ENCODE measurements at places on chromosomes 2 and 18. TPM values are rescaled to one million over a fixed set of nuclear protein-coding genes. Genes with fewer than 3 reads are reported as not detected.

The TBC1D8 gene
- 139 TPM for total RNA-seq

The ALPG gene
- total RNA-seq = 65.3 TPM

The LONRF2 gene
- 12.9 TPM for total RNA-seq

The LYG2 gene
- total RNA-seq = not detected

The NYAP2 gene
- total RNA-seq = not detected

The ERMN gene
- total RNA-seq = not detected

The HJURP gene
- total RNA-seq = 87.0 TPM

The IL1RL2 gene
- total RNA-seq = not detected

The WIPF1 gene
- 8.3 TPM for total RNA-seq

The SIX2 gene
- total RNA-seq = 0.51 TPM

The DSG4 gene
- total RNA-seq = not detected

The SPR gene
- 75.4 TPM for total RNA-seq

The SP140 gene
- 1.1 TPM for total RNA-seq

GRCh38 chr2:23630961-23631360, 246.0 kb downstream of the KLHL29 start:
- DNase-seq = no peak

- peak; percentile 28 for DNase-seq
Observed at GRCh38 chr2:86764661-86765309, 25.9 kb downstream of the CD8A start.

DNA sequence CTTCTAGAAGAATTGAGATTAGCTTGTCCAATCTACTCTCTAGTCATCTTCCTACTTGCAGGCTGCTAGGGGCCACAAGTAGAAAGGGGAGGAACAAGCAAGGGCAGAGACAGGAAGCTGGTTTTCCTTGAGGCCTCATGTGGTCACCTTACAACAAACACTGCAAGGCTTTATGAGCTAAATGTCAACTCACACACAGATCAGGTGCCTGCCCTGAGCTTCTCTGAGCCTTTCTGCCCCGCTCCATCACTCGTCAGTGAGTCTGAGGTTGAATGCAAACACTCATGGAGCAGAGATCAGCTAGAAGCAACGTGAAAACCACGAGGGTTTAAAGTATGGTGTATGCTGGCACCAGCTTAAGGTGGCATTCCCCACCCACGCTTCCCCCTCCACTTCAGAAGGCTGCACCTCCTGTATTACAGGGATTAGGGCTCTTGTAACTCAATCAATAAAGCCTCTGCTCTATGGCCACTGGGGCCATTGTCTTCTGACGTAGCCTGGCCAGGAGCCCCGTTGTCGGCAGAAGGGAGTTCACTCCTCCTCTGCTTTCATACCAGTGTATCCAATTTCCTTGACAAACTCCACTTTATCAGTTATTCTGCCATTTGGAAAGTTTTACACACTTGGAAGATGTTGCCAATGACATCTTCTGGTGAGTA, 5.4 kb upstream of the CRYGC start:
- DNase-seq = no peak

- no peak for DNase-seq
Observed at GRCh38 chr2:236882930-236883329, 202.8 kb upstream of the COPS8 start.

DNA sequence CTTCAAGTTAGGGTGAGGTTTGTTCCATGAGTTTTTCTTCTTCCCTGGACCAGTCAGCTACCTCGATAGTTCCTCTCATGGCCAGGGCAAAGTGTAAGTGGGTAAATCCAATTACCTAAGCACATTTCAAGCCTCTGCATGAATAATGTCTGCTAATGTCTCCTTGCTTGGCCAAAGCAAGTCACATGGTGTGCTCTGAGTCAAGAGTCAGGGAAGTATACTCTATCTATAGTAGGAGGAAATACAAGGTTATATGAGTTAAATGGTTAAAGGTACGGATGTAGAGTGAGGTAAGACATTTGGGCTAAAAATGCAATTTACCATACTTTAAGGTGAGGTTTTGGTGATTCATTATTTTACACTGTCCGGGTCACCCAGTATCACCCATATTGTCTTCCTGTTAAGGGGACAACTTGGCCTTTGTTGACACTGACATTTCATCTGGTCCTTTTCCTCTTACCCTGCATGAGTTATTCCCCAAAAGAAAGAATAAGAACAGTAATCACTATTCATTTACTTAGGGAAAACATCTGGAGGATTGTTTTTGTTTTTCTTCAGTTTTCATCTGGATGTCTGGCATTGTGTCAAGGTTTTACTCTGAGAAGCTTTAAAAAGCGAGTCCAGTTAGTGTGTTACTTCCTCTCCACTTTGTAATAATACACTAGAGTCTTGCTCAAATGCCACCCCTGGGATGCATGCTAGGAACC, 405.5 kb downstream of the RND3 start:
- no peak for DNase-seq

GRCh38 chr2:96197546-96198255, 10.9 kb downstream of the STARD7 start:
- DNase-seq = no peak

DNA sequence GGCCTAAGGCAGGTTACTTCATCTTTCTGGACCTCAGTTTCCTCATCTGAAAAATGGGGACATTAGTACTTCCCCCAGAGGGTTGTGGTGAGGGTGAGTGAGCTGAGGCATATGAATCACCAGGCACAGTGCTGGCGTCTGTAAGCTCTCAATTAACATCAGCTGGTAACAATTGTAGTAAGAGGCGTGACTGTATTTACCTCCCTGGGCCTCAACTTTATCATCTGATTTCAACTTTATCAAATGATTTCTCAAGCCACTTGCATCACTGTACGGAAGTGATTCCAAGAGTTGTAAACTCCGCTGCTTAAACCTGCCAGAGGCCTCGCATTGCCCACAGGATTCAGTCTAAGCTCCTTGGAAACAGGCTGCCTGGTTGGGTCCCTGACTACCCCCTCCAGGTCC, 53.6 kb upstream of the PKDCC start:
- no peak for DNase-seq

DNA sequence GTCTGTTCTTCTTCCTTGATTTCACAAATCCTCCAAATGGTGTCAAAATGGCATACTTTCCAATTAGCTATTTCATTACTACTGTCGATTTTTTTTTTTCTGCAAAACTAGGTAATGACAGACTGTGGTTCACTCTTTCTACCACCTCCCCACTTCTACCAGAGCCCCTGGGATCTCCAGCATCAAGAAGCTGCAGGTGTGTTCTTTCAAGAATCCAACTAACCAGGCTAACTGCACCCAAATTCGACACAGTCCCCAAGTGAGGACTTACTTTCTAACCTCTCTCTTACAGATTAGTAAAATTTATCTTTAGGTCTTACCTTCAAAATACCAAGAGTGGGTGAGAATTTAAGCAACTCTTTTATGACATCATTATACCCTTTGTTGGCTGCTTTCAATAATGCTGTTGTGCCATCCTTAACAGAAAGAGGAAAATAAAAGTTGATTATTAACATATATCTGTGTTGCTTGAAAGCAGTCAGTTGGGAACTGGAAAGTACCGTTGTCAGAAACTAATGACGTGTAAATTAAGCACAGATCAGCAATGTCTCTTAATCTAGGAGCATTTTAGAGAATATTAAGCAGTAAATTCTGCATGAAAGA, 31.2 kb upstream of the NPC1 start:
- DNase-seq = no peak

DNA sequence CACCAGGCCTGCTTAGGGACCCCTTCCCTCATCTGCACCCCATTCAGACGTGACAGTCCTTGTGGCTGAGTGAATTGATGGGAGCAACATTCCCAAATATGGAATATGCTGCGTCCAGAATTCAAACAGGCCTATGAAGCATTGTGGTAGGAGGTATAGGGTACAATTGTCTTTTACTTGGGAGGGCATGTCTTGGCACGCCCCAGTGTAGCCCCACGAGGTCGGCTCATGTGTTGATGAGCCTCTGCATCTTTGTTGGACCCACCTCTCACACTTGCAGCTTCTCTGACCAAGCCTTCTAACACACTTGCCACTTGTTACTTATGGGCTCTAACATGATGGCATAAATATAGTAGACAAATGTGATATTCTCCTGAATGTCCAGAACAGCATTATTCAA, 1.6 kb downstream of the TIMM21 start:
- DNase-seq = no peak

- DNase-seq = peak; percentile 48
Observed at GRCh38 chr2:23824777-23825212, 102.1 kb downstream of the ATAD2B start.

- DNase-seq = no peak
Observed at GRCh38 chr18:31795747-31796146, 35.1 kb upstream of the SLC25A52 start.

- no peak for DNase-seq
Observed at GRCh38 chr2:3285901-3286645, 91.5 kb downstream of the EIPR1 start.

GRCh38 chr18:8742387-8743361, 37.3 kb downstream of the MTCL1 start:
- no peak for DNase-seq

DNA sequence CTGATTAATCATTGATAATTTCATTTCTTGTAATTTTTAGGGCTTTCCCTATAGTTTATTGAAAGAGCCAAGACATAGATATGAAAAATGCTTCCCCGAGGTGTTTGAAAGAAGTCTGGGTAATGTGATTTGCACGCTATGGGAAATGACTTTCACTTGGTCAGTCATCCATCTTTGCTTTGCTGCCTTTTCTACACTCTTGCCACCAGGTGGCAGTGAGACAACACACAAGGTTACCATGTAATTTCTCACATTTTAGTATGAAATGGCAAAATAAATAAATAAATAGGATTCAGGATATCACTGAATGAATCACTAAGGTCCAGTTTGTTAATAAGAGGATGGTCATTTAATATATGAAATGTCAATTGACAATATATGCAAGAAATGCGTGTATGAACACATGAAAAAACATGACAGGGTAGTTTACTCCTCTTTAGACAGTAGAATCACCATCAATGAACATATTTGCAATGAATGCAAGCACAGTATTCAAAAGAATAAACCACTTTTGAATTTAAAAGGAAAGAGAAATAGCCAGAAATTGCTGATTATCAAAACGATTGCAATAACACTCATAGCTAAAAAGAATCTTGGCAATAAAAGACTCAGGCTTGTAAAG, 52.2 kb upstream of the KCNH7 start:
- DNase-seq = peak; percentile 47

- DNase-seq = no peak
Observed at GRCh38 chr2:64672708-64673107, 19.0 kb upstream of the SERTAD2 start.

- no peak for DNase-seq
Observed at GRCh38 chr2:173657996-173658717, 303.5 kb downstream of the CDCA7 start.

GRCh38 chr2:165953306-165953654, 296 bp downstream of the TTC21B start:
- no peak for DNase-seq

DNA sequence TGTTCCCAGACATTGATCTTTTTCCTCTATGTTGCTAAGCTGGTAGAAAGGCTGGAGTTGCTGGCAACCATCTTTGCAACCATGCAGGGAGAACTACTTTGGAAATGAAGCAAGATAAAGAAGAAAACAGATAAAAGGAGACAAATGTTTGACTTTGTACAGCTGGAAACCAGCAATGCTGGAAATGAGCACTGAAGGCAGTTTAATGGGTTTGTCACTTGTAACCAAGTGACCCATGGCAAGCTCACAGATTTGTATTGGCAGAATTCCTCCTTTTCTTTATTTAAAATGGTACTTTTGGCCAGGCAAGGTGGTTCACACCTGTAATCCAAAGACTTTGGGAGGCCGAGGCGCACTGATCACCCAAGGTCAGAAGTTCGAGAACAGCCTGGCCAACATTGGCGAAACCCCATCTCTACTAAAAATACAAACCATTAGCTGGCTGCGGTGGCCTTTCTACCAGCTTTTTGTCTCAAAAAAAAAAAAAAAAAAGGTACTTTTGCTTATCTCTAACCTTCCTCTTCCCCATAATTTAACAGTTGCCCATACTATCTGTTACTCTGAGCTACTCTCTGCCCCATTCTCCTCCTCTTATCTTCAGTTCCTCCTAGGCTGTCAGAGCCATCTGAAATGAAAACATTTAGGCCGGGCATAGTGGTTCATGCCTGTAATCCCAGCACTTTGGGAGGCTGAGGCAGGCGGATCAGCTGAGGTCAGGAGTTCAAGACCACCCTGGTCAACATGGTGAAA, 2.0 kb upstream of the BOLA3 start:
- no peak for DNase-seq

DNA sequence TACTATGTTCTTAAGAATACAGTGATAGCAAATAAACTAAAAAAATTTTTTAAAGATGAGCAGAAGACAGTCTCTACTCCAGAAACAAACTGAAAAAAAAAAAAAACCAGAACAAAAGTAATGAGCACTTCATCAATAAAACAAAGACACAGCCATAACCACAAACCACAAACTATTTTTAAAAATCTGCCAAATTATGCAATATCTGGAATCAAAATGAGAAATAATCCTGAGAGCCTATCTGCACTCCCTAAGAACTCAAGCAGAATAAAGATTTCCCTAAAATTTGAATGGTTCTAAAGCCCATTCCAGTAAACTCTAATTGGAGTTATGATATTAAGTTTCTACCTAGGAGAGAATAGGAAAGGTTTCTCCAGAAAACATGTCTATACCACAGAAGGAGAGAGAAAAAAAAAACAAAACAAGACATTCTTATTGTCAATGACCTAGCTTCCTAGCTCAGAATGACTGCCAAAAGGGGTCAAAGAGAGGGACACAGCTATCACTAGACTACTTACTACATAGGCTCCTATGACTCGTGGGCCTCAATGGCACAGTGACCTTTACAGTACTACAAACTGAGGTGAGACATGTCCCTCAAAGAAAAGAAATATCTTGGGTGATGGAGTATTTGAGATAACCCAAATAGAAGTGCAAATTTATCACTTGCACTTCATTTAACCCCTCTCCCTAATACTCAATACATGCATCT, 262.8 kb downstream of the ZEB2 start:
- no peak for DNase-seq

DNA sequence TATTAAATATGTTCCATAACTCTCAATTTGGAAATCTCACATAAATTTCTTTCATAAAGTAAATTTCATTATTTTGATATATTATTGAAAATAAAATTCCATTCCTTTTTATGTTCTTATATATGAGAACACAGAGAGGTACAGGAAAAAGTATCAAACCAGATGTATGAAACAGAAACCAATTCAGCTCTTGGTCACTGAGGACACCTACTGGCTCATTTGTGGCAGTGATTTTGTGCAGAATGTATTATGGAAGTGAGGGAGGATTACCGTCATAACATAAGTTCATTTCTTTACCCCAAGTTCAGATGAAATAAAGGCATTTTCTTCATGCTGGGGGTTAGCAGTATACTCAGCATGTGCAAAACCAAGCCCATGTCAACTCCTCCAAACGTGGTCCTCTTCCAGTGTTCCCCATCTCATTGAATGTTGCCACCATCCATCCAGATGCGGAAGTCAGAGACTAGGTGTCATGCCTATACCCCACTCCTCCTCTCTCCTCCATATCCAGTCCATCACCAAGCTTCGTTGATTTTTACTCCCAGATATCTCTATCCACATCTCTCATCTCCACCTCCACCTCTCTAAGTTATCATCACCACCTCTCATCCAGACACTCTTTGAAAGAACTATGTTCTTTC, 41.7 kb upstream of the MALL start:
- DNase-seq = peak; percentile 66

GRCh38 chr2:120669121-120669952, 66.3 kb upstream of the GLI2 start:
- DNase-seq = no peak

- DNase-seq = no peak
Observed at GRCh38 chr2:14199040-14199439, 433.5 kb upstream of the LRATD1 start.

GRCh38 chr2:66127061-66127460, 307.9 kb upstream of the MEIS1 start:
- DNase-seq = no peak

GRCh38 chr2:34387536-34387935, 788.4 kb upstream of the FAM98A start:
- DNase-seq = no peak
